ENCODE measurements at places on chromosomes 12 and 14. TPM values are rescaled to one million over a fixed set of nuclear protein-coding genes. Genes with fewer than 3 reads are reported as not detected.

- ATAC-seq: no peak
These were observed 305.4 kb downstream of the DPF3 start for GRCh38 chr14:72588521-72588920.

- no peak for ATAC-seq
These were observed 21.4 kb upstream of the TMEM106C start for GRCh38 chr12:47941871-47942613.

GRCh38 chr14:75234173-75235115, 44.2 kb upstream of the FOS start:
- ATAC-seq: no peak

DNA sequence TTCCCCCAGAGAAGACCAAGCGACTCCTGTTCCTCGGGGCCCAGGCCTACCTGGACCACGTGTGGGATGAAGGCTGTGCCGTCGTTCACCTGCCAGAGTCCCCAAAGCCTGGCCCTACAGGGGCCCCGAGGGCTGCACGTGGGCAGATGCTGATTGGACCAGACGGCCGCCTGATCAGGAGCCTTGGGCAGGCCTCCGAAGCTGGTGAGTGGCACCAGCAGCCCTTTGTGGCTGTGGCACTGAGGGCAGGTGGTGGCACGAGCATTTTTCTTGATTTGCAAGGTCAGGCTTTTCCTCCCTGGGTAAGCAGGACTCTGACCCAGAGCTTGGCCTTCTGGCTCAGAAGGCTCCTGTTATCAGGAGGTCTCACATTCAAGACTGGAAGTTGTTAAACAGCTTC, 2.7 kb downstream of the SIVA1 start:
- no peak for ATAC-seq

DNA sequence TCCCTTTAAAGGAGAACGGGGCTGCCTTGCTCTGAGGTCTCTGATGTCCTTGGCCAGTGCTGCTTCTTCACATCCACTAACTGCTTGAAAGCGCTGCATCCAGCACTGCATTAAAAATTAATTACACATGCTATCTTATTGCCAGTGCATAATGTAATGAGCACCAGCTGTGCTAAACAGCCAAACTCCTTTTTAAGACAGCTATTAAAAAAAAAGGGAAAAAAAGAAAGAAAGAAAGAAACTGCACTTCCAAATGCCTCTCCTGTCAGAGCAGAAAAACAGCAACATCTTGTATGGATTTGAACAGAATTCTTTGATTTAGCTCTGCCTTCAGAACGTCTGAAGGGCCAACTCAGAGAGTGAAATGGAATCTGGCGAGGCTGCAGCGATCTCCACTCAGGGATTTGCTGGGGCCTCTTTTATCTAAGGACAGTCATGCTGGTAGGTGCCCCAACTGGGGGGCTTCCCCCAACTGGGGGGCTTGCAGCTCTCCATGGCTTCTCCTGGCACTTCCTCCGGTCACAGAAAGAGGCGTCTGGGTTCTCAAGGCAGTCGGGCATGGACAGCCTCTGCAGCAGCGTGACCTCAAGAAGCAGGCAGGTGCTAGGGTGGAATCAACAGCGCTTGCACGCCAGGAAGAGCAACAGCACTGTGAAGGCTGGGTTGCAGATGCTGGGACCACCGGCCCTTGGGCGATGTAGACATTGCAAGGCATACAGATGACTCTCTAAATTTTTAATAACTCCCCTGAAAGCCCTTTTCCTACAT, 46.4 kb downstream of the BCL11B start:
- ATAC-seq: no peak

GRCh38 chr14:97620066-97620465, 822.9 kb downstream of the VRK1 start:
- no peak for ATAC-seq

GRCh38 chr14:69620981-69621380, 9.6 kb downstream of the SUSD6 start:
- ATAC-seq: no peak

- no peak for ATAC-seq
These were observed 13.9 kb downstream of the MFAP5 start for GRCh38 chr12:8648576-8649205.

GRCh38 chr12:42094277-42094676, 50.4 kb downstream of the GXYLT1 start:
- peak; percentile 49 for ATAC-seq

DNA sequence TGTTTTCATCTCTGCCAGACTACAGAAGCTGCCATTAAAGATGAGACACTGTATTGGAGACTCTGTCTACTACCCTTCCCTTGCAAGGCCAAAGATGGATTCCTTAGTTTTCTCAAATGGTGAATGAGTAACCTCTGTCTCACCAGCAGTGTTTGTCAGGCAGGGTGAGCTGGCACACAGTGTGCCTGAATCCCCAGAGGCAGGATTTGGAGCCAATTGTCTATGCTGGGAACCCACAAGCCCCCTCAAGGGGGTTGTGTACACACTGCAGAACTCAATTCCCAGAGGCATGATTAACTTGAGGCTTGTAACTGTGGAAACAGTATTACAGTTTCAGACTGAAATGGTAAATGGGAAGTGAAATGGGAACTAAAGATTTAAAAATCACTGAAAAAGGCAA, 136.8 kb upstream of the PTPRB start:
- no peak for ATAC-seq

- ATAC-seq: no peak
These were observed 14.5 kb downstream of the KRAS start for GRCh38 chr12:25236190-25236589.

DNA sequence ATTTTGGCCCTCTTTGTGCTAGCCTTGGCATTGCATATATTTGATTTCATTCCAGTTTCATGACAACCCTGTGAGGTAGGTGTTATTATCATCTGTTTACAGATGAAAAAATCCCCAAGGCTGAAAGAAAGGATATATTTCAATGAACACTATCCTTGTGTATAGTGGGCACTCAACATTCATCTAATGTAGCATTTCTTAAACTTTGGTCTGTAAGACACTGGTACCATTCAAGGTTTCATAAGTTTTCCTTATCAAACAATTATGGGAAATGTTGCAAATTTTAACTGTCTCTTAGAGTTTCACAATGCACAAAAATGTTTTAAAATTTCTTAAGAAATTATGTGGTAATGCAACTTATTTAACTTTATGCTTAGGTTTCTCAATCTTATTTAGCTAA, 44.3 kb downstream of the ATP23 start:
- no peak for ATAC-seq

DNA sequence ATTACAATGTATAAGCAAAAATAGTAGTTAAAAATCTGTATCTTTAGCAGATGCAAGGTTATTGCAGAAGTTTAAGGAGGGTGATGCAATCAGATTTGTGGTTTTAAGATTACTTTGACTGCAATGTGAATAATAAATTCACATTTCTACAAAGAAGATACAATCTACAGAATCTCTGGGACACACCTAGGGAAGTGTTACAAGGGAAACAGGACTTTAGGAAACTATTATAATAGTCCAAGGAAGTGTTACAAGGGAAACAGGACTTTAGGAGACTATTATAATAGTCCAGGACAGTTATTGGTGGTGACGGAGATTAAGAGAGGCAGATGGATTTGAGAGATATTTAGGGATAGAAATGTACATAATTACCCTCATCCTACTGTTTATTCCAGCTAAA, 154.4 kb upstream of the GARIN6 start:
- ATAC-seq: no peak

DNA sequence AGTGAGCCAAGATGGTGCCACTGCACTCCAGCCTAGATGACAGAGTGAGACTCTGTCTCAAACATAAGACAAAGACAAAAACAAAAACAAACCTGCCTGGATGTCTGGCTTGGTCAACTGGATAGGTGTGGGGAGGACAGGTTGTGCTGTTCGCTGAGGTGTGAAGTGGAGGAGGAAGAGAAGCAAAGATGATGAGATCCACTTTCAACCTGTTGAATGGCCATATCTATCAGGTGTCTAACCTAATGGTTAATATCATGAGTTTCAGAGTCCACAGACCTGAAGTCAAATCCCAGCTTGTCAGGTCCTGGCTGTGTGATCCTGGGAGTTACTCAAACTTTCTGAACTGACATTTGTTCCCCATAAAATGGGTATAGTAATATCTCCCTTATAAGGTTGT, 9.7 kb upstream of the CCDC177 start:
- no peak for ATAC-seq

- ATAC-seq: peak; percentile 67
These were observed at the start of gene MMP19 for GRCh38 chr12:55842681-55843429. Gene MMP19 (minus strand): TSS chr12:55842936. CDS start chr12:55842830, 106 bp downstream.

Gene KRT77
- total RNA-seq: not detected

Gene PRKD1
- 0.56 TPM for total RNA-seq
